ENCODE measurements at places on chromosomes 1 and 21. TPM values are rescaled to one million over a fixed set of nuclear protein-coding genes. Genes with fewer than 3 reads are reported as not detected.

- no peaks in the 10 kb centered on the region for H3K36me3 ChIP-seq
- H3K27me3 ChIP-seq: no peaks in the 10 kb centered on the region
- peak overlapping the region; percentile 63 for H3K27ac ChIP-seq
- peak; percentile 79 for DNase-seq
- H3K4me1 ChIP-seq: peaks cover 4% of the 10 kb centered on the region
Measured at GRCh38 chr1:160095382-160096105, 2.9 kb downstream of the IGSF8 start.

GRCh38 chr1:99645203-99645602 lies 710 bp upstream of the PALMD start:
- no peak overlapping the region for H3K27ac ChIP-seq
- no peak overlapping the region for H3K4me3 ChIP-seq
- DNase-seq: no peak

DNA sequence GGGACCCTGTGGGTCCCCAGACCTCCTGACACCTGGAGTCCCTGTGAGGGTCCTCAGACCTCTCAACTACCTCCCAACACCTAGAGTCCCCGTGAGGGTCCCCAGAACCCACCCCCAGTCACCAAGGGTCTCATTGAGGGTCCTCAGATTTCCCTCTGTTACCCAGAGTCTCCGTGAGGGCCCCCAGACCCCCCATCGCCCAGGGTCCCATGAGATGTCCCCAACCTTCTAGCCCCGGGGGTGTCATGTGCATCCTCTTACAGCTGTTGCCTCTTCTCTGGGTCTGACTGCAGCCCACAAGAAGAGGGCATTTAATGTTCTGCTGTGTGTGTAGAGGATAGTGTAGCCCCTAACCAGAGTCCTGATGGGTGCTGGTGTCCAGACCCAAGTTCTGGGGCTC lies 2.0 kb upstream of the GJC2 start:
- peaks cover 3% of the 10 kb centered on the region for H3K36me3 ChIP-seq
- H3K4me1 ChIP-seq: peaks cover 3% of the 10 kb centered on the region
- H3K27me3 ChIP-seq: no peaks in the 10 kb centered on the region
- no peak overlapping the region for H3K4me3 ChIP-seq
- no peak for DNase-seq
- no peak overlapping the region for H3K27ac ChIP-seq

CFAP141 gene
- not detected for total RNA-seq

GRCh38 chr1:47887060-47887459 lies 110.1 kb downstream of the TRABD2B start:
- H3K27ac ChIP-seq: no peak overlapping the region

DNA sequence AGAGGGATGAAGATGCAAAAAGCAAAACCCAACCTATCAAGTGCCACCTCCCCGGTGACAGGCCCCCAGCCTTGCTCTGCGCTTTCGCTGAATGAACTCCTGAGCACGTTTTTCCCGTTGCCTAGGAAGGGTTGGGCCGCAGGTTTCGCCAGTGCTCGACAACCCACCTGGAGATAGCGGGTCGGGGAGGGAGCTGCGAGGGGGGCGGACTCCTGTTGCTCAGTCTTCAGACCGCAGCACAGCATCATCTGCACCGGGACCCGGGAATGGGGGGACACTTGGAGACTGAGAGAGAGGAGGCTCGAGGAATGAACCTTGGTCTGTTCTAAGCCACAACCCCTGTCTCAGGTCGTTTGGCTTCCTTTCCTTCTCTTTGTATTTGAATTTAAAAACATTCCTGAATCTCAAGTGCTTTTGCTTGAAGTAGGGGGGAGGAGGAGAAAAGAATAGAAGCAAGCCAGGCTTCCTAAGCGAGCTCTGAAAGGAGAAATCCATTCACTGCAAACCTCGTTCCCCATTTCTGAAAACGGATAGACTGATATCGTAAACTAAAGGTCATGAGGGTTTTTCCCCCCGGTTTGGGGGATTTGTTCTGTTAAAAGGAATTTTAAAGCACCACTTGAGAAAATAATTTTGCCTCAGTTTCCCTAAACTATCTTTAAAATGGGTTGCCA lies 1.2 kb downstream of the AK5 start:
- H3K27ac ChIP-seq: no peak overlapping the region
- no peaks in the 10 kb centered on the region for H3K4me1 ChIP-seq
- no peaks in the 10 kb centered on the region for H3K36me3 ChIP-seq
- peak overlapping the region; percentile 84 for H3K4me3 ChIP-seq

DNA sequence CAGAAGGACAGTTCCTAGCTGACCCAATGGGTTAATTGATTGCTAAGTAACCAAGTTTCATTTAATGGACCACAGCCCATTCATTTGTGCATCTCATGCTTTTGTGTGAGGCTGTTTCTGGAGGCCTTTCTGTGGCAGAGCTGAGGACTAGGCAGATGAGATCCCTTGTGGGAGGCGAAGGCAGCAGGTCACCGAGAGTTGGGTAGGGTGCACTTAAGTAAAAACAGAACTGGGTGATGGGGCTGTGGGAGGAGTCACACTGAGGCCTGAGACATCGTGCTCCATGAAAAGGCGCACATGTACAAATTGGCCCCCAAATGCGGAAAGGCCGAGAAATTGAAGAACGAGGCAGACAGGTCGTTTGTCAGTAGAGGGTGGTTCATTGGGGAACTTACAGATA lies 60.9 kb downstream of the S100B start:
- H3K36me3 ChIP-seq: peaks cover 73% of the 10 kb centered on the region
- H3K4me1 ChIP-seq: no peaks in the 10 kb centered on the region
- no peaks in the 10 kb centered on the region for H3K27me3 ChIP-seq
- DNase-seq: no peak
- no peak overlapping the region for H3K27ac ChIP-seq

DNA sequence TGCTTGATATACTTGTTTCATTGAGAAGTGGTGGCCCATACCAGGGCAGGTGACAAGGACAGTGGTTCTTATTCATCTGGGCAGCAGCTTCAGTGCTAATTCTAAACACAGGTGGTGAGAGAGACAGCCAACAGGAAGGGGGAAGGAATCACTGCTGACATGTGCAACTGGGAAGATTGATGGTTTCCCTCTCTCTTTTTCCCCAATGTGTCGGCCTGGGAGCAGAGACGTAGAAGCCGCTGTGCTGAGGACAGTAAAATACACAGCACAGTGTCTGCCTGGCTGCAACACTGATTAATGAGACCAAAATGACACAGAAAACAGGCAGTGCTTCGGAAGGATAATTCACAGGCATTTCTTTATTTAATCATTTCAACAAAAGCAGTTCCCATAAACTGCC lies 48.8 kb downstream of the WARS2 start:
- peak overlapping the region; percentile 11 for H3K27ac ChIP-seq
- H3K4me1 ChIP-seq: no peaks in the 10 kb centered on the region
- H3K4me3 ChIP-seq: no peak overlapping the region
- DNase-seq: no peak
- H3K36me3 ChIP-seq: no peaks in the 10 kb centered on the region

DNA sequence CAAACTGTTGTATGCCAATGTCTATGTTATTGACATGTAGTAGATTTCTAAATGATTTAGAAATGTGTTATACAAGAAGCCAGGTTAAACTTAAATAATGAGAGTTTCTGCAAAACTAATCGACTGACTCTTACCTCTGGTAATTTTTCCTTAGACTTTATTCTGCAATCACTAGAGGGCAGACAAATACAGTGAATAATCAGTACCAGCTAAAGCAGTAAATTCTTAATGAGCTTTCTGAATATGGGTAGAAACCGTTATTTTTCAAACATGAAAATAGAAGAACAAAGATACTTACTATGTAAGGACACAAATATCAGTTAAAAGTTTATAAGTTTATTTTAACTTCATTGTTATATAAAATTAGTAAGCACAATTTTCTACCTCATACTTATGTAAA lies 97.9 kb upstream of the RGS1 start:
- no peak overlapping the region for H3K27ac ChIP-seq
- no peak overlapping the region for H3K4me3 ChIP-seq
- no peaks in the 10 kb centered on the region for H3K27me3 ChIP-seq

GNAT2 gene
- total RNA-seq: not detected

DNA sequence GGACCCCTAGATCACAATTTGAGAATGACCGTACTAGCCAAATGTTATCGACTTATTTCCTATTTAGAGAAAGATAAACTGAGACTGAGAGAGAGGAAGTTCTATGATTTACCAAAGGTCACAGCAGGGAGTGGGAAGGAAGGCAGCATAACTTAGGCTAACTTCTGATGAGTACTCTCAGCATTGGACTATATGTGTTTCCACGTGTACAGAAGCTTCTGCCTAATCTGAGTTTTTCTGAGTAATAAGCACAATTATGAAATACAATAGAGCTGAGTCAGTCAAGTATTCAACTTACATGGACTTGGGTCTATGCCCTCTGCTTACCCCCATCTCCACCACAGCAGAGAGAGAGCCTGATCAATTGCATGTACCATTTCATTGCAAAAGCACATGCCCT lies 88.1 kb upstream of the HIVEP3 start:
- H3K27ac ChIP-seq: no peak overlapping the region
- H3K27me3 ChIP-seq: peaks cover 11% of the 10 kb centered on the region
- H3K36me3 ChIP-seq: no peaks in the 10 kb centered on the region
- H3K4me3 ChIP-seq: no peak overlapping the region
- no peak for DNase-seq

- no peak for DNase-seq
- peaks cover 3% of the 10 kb centered on the region for H3K4me1 ChIP-seq
- H3K4me3 ChIP-seq: no peak overlapping the region
- H3K27ac ChIP-seq: no peak overlapping the region
Measured at GRCh38 chr1:240967070-240967724, 355.2 kb upstream of the GREM2 start.

SIK1 gene
- total RNA-seq: 4.0 TPM

GRCh38 chr1:97379387-97380075 lies 541.3 kb downstream of the DPYD start:
- H3K4me3 ChIP-seq: no peak overlapping the region
- no peaks in the 10 kb centered on the region for H3K27me3 ChIP-seq
- H3K36me3 ChIP-seq: no peaks in the 10 kb centered on the region
- no peaks in the 10 kb centered on the region for H3K4me1 ChIP-seq

DNA sequence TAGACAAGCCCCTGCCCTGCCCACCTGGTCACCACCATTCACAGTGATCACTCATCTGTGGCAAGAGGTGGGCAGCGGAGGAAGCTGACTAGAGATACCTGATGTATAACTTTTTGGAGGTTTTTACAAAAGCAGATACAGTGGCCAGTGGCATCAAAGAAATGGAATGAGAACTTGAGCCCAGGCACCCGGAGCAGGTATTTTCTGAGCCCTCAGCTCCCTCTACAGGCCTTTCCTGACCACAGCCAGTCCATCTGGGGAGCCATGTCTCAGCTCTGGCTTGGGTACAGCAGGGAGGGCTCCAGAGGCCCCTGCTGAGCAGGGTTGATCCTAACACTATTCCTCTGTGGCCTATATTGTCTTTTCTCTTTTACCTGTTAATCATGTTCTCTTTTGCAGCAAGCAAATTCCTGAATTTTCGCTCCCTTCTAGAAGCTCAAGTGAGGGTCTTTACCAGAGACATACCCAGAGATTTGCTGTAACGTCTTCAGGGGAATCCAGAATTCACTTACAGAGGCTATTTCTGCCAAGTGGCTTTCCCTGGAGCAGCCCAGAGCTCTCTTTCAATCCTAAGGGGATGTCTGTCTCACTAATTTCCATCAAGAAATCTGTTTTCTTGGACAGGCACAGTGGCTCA lies 27.3 kb downstream of the GPR157 start:
- no peaks in the 10 kb centered on the region for H3K27me3 ChIP-seq
- DNase-seq: peak; percentile 90
- H3K36me3 ChIP-seq: no peaks in the 10 kb centered on the region
- no peak overlapping the region for H3K4me3 ChIP-seq
- H3K27ac ChIP-seq: no peak overlapping the region

DNA sequence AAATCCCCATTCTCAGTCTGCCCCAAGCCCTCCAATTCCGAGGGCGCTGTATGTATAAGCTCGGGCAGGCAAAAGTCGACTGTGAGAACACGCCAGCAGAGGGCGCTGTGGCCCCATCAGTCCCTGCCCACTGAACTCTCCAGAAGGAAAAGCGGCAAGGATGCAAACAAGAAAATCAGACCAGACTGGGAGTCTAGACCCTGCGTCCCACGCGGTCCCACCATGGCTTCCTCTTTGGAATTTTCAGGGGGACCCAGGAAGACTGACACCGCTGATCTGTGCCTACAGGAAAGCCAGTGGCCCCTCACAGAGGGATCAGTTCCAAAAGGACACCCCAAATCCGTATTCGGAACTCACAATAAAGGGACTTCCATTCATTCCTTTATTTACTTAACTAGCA lies 19.5 kb downstream of the TEX35 start:
- no peak overlapping the region for H3K27ac ChIP-seq
- H3K4me3 ChIP-seq: no peak overlapping the region
- H3K27me3 ChIP-seq: no peaks in the 10 kb centered on the region
- DNase-seq: peak; percentile 95
- peaks cover 8% of the 10 kb centered on the region for H3K4me1 ChIP-seq

GRCh38 chr1:75135573-75136194 lies 1.5 kb downstream of the LHX8 start:
- H3K27me3 ChIP-seq: peaks cover 100% of the 10 kb centered on the region
- peak overlapping the region; percentile 76 for H3K4me3 ChIP-seq
- H3K27ac ChIP-seq: no peak overlapping the region
- no peak for DNase-seq

GRCh38 chr1:92833840-92834239 lies 2.0 kb downstream of the RPL5 start:
- H3K27ac ChIP-seq: no peak overlapping the region
- peaks cover 63% of the 10 kb centered on the region for H3K36me3 ChIP-seq
- peaks cover 4% of the 10 kb centered on the region for H3K4me1 ChIP-seq
- DNase-seq: no peak
- H3K4me3 ChIP-seq: peak overlapping the region; percentile 100
- no peaks in the 10 kb centered on the region for H3K27me3 ChIP-seq

GRCh38 chr1:119040906-119041305 lies 52.8 kb upstream of the TBX15 start:
- H3K27me3 ChIP-seq: no peaks in the 10 kb centered on the region
- no peak for DNase-seq
- H3K36me3 ChIP-seq: no peaks in the 10 kb centered on the region
- no peak overlapping the region for H3K27ac ChIP-seq
- no peaks in the 10 kb centered on the region for H3K4me1 ChIP-seq
- no peak overlapping the region for H3K4me3 ChIP-seq

GRCh38 chr1:31693231-31693630 lies 10.6 kb downstream of the COL16A1 start:
- H3K36me3 ChIP-seq: no peaks in the 10 kb centered on the region
- no peak overlapping the region for H3K27ac ChIP-seq
- no peaks in the 10 kb centered on the region for H3K4me1 ChIP-seq
- no peak overlapping the region for H3K4me3 ChIP-seq
- no peak for DNase-seq
